Tibial nerve (tissue), 4 donors: ENCODE measurements at places on chromosomes 12 and 14. TPM values are rescaled to one million over a fixed set of nuclear protein-coding genes. Genes with fewer than 3 reads are reported as not detected.

Gene AICDA
- 0.84 TPM for total RNA-seq

- peak within 1 kb of the TSS; percentile 97 for H3K27ac ChIP-seq
- H3K4me1 ChIP-seq, result peaks cover 55% of the 10 kb centered on the region
- no peaks in the 10 kb centered on the region for H3K36me3 ChIP-seq
- H3K27me3 ChIP-seq, result no peaks in the 10 kb centered on the region
Observed at GRCh38 chr12:120534203-120534702, at the start of gene RNF10. TSS of gene RNF10 (plus strand) at chr12:120534356. CDS start at chr12:120534812, 456 bp downstream.

DNA sequence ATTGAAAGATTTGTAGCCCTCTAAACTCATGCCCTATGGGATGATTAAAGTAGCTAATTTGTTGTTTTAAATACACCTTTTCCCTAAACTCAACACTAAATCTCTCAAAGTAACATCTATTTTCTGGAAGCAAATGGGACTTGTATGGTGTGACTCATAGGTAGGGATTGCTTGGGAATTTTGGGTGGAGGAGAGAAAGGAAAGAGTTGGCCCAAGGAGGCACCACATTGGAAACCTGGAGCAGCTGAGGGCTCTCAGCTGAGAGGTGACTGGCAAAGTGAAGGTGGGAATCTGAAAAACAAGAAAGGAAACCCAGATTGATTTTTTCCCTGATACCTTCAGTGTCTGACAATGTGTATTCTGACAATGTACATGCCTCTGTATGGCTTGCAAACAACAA, 114.8 kb upstream of the PRICKLE1 start:
- no peaks in the 10 kb centered on the region for H3K27me3 ChIP-seq
- DNase-seq, result no peak
- no peak overlapping the region for H3K4me3 ChIP-seq

GRCh38 chr14:44886860-44887595, 74.7 kb downstream of the KLHL28 start:
- DNase-seq, result no peak
- H3K27ac ChIP-seq, result no peak overlapping the region
- no peak overlapping the region for H3K4me3 ChIP-seq
- no peaks in the 10 kb centered on the region for H3K27me3 ChIP-seq
- no peaks in the 10 kb centered on the region for H3K4me1 ChIP-seq
- H3K36me3 ChIP-seq, result no peaks in the 10 kb centered on the region

DNA sequence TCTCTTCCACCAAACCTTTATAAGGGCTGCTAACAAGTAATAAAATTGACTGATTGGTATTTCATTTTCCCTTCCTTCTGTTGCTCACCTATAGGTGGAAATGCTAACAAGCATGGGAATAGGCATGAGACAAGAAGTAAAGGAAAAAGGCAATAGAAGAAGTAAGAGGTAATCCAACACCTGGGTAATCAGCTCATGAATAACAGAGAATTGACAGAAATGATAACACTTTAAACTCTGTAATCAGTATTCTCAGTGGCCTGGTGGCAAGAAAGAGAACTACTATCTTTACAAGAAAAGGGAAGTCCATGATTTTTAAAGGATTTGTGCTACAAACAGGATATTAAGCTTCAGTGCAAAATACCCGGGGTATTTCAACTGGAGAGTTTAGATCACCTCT, 737.8 kb downstream of the RERGL start:
- H3K27ac ChIP-seq, result no peak overlapping the region
- no peak overlapping the region for H3K4me3 ChIP-seq
- DNase-seq, result no peak
- H3K36me3 ChIP-seq, result no peaks in the 10 kb centered on the region
- H3K27me3 ChIP-seq, result no peaks in the 10 kb centered on the region
- H3K4me1 ChIP-seq, result no peaks in the 10 kb centered on the region

DNA sequence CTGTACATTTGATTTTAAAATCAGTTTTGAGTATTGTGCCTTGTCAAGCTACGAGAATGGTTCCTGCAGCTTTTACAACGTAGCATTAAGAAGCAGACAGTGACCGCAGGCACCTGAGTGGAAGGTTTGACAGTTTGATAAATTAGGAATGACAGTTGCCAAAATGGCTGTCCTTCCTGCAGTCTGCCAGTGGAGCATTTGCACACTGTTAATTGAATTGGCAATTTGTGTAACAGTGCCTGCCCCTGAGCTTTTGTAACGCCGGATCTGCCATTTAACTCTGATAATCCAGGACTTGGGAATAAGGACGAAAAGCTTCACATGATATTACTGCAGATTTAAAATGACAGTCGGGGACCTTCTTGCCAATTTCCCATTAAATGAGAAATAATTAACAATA, 385.3 kb downstream of the NPAS3 start:
- H3K27me3 ChIP-seq, result no peaks in the 10 kb centered on the region
- H3K4me1 ChIP-seq, result no peaks in the 10 kb centered on the region
- H3K4me3 ChIP-seq, result no peak overlapping the region
- H3K27ac ChIP-seq, result no peak overlapping the region
- no peak for DNase-seq
- no peaks in the 10 kb centered on the region for H3K36me3 ChIP-seq

DNA sequence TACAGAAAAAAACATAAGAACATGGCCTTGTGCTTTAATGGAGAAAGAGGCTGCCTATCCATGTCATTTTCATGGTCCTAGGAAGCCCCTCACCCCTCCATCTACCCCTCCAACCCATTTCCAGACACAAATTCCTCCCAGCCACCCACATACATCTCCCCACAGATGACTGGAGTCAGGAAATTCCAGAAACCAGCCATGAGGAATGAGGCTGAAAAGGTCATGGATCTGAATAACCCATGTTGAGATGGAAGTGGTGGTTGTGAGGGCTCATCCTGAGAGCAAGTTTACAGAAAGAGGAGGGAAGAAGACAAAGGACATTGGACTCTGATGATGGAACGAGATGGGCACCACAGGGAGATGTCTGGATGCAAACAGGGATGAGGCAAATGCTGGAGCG, 23.9 kb upstream of the C12orf42 start:
- H3K36me3 ChIP-seq, result no peaks in the 10 kb centered on the region
- H3K4me1 ChIP-seq, result no peaks in the 10 kb centered on the region
- no peak overlapping the region for H3K4me3 ChIP-seq
- H3K27ac ChIP-seq, result no peak overlapping the region
- no peaks in the 10 kb centered on the region for H3K27me3 ChIP-seq
- DNase-seq, result no peak

Gene PLEKHA5
- total RNA-seq, result 21.3 TPM

GRCh38 chr14:78524196-78524595, 354.0 kb downstream of the NRXN3 start:
- no peak for DNase-seq
- H3K4me1 ChIP-seq, result no peaks in the 10 kb centered on the region
- H3K27me3 ChIP-seq, result no peaks in the 10 kb centered on the region
- no peak overlapping the region for H3K4me3 ChIP-seq

DNA sequence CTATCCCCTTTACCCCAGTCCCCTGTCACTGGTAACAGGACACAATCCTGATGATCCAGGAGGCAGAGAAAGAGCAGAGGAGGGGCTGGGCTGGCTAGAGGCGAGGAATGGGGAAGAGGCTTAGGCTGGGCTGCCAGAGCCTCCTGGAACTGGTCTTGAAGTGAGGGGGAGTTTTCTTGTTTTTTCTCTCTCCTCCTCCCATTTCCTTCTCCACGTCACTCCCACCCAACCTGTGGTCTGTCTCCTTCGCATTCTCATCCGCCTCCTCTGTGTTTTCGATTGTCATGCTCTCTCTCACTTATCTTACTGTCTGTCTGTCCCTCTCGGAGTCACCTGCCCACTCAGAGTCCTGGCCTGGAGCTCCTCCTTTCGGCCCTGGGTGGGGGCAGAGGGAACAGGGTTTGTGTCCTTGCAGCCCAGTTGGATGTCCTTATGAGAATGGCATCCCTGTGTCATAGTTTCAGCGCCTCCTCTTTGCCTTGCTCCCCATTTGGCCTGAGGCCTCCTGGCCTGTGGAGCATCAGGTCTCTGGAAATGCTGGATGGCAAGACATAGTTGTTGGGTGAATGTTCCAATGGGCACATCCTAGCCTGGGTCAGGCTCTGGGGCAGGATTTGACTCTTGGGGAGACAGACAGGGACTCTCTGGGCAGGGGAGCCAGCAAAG, 3.4 kb upstream of the KRT80 start:
- H3K4me3 ChIP-seq, result no peak overlapping the region
- peaks cover 9% of the 10 kb centered on the region for H3K4me1 ChIP-seq
- no peaks in the 10 kb centered on the region for H3K27me3 ChIP-seq
- H3K27ac ChIP-seq, result no peak overlapping the region

Gene SDR9C7
- total RNA-seq, result not detected

Gene B4GALNT1
- total RNA-seq, result 17.3 TPM

Gene COCH
- total RNA-seq, result 10.3 TPM

DNA sequence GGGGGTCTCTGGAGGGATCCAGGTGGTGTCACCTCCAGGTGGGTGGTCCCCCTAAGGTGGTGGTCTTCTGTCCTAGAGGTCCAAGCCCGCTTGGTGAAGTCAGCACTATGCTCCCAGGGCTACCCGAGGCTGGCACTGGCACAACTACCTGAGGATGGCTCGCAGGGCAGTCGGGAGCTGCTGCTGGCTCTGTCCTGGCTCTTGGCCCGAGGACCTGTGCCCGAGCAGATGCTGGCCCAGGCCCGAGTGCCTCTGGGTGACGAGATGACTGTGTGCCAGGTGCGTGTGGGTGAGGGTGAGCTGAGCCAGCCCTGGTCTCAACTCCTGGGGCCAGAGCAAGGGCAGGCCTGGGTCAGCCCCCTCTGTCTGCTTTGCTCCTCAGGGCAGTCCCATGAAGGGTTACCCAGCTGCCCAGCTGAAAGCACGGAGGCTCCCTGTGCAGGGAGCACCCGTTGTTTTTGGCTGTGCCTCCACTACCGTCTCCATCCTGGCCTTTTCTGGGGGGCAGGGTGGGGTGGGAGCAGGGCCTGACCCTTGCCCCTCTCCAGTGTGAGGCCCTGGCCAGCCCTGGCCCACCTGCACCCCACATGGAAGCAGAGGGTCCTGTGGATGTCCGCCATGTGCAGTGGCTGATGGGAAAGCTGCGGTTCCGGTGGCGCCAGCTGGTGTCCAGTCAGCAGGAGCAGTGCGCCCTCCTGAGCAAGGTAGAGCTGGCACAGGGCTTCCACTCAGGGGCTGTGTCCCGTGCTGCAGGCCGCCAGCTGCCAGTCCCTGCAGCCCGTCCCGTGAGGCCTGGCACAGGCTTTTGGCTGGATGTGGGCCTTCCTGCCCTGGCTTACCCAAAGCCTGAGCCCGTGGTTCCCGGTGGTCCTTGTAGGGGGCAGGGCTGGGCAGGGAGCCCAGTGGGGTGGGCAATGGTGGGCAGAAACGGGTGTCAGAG, 1.3 kb downstream of the TEDC1 start:
- H3K36me3 ChIP-seq, result no peaks in the 10 kb centered on the region
- peak overlapping the region; percentile 88 for H3K4me3 ChIP-seq
- H3K27me3 ChIP-seq, result no peaks in the 10 kb centered on the region
- peak overlapping the region; percentile 83 for H3K27ac ChIP-seq
- no peak for DNase-seq

DNA sequence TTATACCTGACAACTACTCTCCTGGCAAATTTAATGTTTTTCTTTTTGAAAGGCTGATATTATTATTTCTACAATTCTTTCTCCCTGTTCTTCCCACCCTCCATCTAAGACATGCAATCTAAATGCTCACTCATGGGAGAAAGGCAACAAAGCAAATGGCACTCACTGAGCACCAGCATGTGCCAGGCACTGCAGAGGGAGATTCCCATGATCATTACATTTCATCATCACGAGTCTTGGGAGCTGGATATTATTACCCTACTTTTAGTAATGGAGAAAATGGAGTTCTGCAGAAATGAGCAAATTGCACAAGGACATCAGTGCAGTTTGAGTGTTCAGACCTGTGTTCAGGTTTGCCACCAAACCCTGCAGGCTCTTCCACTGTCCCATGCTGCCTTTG, 27.9 kb downstream of the PPM1H start:
- DNase-seq, result no peak
- no peak overlapping the region for H3K27ac ChIP-seq
- H3K4me1 ChIP-seq, result no peaks in the 10 kb centered on the region
- H3K36me3 ChIP-seq, result no peaks in the 10 kb centered on the region
- no peak overlapping the region for H3K4me3 ChIP-seq
- H3K27me3 ChIP-seq, result no peaks in the 10 kb centered on the region

Gene ANKRD33
- total RNA-seq, result not detected

DNA sequence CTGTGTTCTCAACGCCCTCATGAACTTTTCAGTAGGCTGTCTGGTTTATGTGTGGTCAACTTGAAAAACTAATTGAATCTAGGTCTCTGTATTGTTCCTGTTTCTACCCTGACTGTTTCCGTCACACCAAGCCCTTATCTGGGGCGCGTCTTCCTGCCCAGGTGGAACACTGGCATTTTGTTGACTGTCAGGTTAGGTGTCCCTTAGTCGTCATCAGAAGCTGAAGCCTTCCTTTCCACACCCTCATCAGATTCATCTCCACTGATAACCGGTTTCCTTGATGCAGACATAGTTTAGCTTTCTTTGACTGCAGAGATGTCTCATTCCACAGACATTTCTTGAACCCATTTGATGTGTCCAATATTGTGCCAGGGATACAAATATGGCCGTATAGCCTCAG, 96.5 kb downstream of the DUSP16 start:
- H3K36me3 ChIP-seq, result no peaks in the 10 kb centered on the region
- DNase-seq, result no peak
- peaks cover 18% of the 10 kb centered on the region for H3K4me1 ChIP-seq

DNA sequence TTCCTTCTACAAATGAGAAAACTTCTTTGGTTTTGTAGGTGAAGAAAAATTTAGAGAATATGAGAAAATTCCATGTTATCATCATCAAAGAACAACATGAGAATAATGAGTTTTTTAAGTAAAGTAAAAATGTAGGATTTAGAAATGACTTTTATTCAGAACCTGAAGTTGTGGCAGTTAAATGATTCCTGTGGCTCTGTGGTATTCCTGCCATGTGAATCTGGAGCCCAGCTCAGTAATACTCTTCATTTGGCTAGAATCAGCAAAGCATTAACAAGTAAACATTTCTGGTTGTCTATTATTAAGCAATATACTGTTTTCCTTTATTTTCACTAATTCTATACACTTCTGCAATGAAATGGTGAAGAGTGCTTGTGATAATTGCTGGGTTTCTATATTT, 95.6 kb upstream of the E2F7 start:
- H3K27ac ChIP-seq, result no peak overlapping the region
- no peaks in the 10 kb centered on the region for H3K27me3 ChIP-seq
- DNase-seq, result no peak
- H3K4me1 ChIP-seq, result no peaks in the 10 kb centered on the region
- no peaks in the 10 kb centered on the region for H3K36me3 ChIP-seq

DNA sequence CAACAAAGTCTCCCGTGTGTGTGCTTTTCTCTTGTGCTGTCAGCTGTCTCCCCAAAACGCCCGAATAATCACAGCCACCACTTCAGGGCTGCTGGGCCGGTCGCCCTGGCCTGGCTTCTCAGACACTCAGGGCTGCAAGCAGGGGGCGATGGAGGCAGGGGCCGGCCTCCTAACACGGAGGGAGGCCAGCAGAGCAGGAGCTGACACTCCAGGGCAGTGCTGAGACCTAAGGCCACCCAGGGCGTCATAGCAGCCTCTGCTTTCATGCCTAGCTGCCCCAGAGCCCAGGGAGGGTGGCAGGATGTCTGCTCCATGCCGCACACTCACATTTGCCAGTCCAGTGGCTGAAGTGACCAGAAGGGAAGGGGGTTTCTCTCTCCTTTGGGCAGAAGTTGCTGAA, 25.6 kb downstream of the STX2 start:
- no peak for DNase-seq
- peaks cover 2% of the 10 kb centered on the region for H3K4me1 ChIP-seq
- no peaks in the 10 kb centered on the region for H3K27me3 ChIP-seq
- no peak overlapping the region for H3K27ac ChIP-seq

Gene HPD
- total RNA-seq, result not detected
